ENCODE measurements at places on chromosomes 5 and 9.

DNA sequence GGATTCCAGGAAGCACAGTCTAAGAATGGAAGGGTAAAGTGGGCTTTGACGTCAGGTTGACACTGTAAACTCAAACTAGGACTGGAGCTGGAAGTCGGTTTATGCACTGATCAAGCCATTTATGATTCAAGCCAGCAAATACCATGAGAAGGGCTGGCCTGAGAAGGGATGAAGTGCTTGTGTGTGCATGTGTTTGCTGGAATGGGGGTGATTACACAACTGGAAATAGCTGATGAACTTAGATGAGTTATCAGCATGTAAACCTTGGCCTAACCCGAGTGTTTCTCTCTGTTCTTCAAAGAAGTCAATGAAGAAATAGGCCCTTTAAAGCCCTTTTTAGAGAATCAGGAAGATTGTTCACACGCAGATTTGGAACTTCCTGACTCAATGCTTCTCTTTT lies 287.6 kb downstream of the RFX3 start:
- DNase-seq = no peak

GRCh38 chr9:18472841-18473251 lies 1.1 kb upstream of the ADAMTSL1 start:
- no peak for DNase-seq

DNA sequence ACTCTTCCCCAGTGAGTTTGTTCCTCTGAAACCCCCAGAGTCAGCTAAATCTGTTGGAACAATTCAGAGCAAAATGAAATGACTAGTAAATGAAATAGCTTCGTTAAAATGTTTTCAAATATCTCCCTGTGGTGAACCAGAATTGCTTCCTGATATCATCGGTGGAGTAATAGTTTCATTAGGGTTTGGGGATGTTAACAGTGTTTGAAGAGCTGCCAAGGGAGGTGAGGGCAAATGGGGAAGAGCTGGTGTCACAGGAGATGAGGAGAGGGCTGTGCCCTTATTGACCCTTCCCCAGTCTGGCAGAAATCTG lies 4.3 kb upstream of the C7 start:
- DNase-seq = no peak

- DNase-seq = no peak
These were observed 40.3 kb downstream of the DNAJB5 start for GRCh38 chr9:35029852-35030251.

- no peak for DNase-seq
These were observed 250.8 kb downstream of the MAT2B start for GRCh38 chr5:163756170-163756569.

- no peak for DNase-seq
These were observed 44.1 kb upstream of the CLINT1 start for GRCh38 chr5:157903117-157903450.
